ENCODE measurements at places on chromosomes 1 and 21. TPM values are rescaled to one million over a fixed set of nuclear protein-coding genes. Genes with fewer than 3 reads are reported as not detected.

- H3K4me3 ChIP-seq: no peak overlapping the region
- DNase-seq: no peak
- no peak overlapping the region for H3K27ac ChIP-seq
- peaks cover 27% of the 10 kb centered on the region for H3K4me1 ChIP-seq
Observed at GRCh38 chr1:81155131-81155530, 645.6 kb upstream of the ADGRL2 start.

DNA sequence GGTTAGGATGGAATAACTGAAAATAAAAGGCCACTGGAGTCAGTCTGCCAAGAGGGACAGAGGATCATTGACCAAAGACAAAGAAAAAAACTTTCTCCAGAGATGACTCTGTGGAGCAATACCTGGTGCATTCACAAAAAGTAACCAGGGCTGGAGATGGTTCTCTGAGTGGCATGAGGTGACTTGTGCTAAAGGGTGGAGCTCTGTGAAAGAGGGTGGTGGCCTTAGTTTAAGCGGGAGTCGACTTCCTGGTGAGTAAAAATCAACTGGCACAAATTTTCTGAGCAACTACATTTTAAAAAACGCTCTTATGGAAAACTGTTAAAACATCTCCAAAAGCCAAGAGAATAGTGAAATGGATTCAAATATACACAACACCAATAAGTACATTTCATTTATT is 10.0 kb downstream of the NHLH2 start:
- H3K4me3 ChIP-seq: no peak overlapping the region
- no peak for DNase-seq
- peaks cover 68% of the 10 kb centered on the region for H3K27me3 ChIP-seq
- H3K36me3 ChIP-seq: no peaks in the 10 kb centered on the region
- peaks cover 21% of the 10 kb centered on the region for H3K4me1 ChIP-seq

DNA sequence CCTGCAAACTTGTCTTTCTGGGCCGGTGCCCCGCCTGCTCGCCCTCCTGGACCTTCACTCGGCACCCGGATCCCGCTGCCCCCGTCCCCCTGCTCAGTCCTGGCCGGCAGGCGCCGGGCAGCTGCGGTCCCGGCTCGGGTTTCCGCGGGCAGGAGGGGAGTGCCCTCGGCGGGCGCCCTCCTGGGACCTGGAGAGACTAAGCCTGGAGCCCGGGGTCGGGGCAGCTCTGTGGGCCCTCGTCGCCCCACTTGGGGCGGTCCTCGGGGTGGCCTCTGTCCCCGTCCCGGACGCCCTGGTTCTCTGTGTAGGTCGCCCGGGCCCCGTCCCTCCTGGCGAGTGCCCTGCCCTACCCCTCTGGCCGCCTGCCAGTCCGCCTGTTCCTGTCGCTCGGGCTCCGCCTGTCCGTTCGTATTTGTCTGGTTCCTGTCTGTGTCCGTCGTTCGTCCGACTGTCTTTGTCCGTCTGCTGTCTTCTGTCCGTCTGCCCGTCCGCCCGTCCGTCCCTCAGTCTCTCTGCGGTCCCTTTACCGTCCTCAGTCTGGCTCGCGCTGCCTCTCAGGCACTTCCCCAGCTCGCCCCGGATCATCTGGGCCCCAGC is 490 bp downstream of the SERINC2 start:
- peak overlapping the region; percentile 96 for H3K27ac ChIP-seq
- H3K4me3 ChIP-seq: peak overlapping the region; percentile 100
- peak; percentile 42 for DNase-seq
- peaks cover 2% of the 10 kb centered on the region for H3K36me3 ChIP-seq
- H3K4me1 ChIP-seq: peaks cover 8% of the 10 kb centered on the region

DNA sequence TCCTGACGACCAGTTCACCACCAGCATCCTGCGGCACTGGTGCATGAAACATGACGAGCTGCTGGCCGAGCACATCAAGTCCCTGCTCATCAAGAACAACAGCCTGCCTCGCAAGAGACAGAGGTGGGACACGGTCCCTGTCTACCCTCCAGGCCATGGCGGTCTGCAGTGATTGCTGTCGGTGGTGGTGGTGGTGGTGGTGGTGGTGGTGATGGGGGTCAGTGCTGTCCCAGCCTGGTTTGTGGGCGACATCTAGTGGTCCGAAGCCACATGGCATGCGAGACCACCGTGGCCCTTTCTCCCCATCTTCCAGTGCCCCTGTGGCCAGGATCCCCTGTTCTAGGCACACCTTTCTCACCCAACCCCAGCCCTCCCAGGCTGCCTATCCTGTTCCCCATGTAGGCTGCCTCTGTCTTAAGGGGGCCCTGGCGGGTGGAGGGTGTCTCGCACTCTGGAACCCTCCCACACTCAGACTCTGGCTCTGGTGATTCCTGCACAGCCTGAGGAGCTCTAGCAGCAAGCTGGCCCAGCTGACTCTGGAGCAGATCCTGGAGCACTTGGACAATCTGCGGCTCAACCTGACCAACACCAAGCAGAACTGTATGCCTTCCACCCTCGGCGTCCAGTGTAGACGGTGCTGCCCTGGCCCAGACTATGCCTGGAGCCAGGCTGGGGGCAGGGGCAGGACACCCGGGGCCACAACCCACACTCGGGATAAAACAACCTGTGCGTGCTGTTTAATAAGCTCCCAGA is 3.2 kb upstream of the SLC27A3 start:
- peaks cover 26% of the 10 kb centered on the region for H3K36me3 ChIP-seq
- DNase-seq: peak; percentile 58
- H3K27me3 ChIP-seq: no peaks in the 10 kb centered on the region
- no peak overlapping the region for H3K4me3 ChIP-seq
- H3K27ac ChIP-seq: no peak overlapping the region

GRCh38 chr21:26164311-26164710 is 6.3 kb downstream of the APP start:
- H3K27me3 ChIP-seq: no peaks in the 10 kb centered on the region
- DNase-seq: no peak
- H3K4me3 ChIP-seq: no peak overlapping the region
- peaks cover 1% of the 10 kb centered on the region for H3K36me3 ChIP-seq
- no peak overlapping the region for H3K27ac ChIP-seq

GRCh38 chr1:26410706-26411623 is at the start of gene LIN28A:
Gene LIN28A, plus strand, starts transcription at chr1:26410817. Its CDS starts 75 bp downstream, at chr1:26410892.
- peaks cover 35% of the 10 kb centered on the region for H3K4me1 ChIP-seq
- H3K27ac ChIP-seq: peak within 1 kb of the TSS; percentile 95
- no peaks in the 10 kb centered on the region for H3K27me3 ChIP-seq
- H3K36me3 ChIP-seq: peaks cover 5% of the 10 kb centered on the region
- DNase-seq: peak; percentile 30

GRCh38 chr1:173302366-173302765 is 95.2 kb upstream of the TNFSF4 start:
- H3K36me3 ChIP-seq: no peaks in the 10 kb centered on the region
- H3K4me1 ChIP-seq: peaks cover 15% of the 10 kb centered on the region
- no peak overlapping the region for H3K4me3 ChIP-seq
- no peak for DNase-seq

DNA sequence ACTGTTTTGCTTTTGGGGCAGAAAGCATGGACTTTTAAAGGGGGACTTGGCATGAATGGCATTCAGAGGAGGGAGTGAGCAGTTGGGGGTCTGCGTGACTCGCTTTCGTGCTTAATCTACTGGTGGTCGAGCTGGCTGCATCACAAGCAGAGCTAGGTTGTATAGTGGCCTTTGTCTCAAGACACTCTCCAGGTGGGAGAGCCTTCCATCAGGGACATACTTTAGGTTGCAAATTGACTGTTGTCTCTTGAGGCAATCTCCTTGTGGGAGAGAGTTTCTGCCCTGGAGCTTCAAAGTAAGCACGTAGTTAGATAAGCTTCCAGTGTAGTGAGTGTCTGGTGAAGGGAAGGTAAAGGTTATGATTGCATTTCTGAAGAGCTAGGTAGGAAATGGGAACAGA is 93.9 kb downstream of the C1orf21 start:
- H3K36me3 ChIP-seq: peaks cover 4% of the 10 kb centered on the region
- no peak overlapping the region for H3K4me3 ChIP-seq
- DNase-seq: no peak
- H3K27ac ChIP-seq: peak overlapping the region; percentile 46
- H3K27me3 ChIP-seq: no peaks in the 10 kb centered on the region

The TYW3 gene
- 9.1 TPM for total RNA-seq

DNA sequence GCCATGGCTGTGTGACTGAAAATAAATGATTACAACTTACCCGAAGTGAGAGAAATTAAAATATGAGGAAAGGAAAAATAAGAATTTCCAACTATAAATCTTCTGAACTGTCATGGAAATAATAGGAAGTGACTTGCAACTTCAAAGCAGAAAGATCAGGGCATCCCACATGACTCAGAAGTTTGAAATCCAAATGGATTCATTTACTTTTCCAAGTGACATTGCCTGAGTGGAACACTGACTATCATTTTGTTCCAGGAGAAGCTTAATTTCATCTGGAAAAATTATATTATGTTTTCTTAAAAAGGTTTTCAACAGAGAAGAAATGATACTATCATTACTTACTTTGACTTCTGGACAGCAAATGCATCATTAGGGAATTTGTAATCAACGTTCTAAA is 110.8 kb downstream of the GREM2 start:
- H3K4me1 ChIP-seq: peaks cover 3% of the 10 kb centered on the region
- DNase-seq: no peak
- peaks cover 4% of the 10 kb centered on the region for H3K27me3 ChIP-seq
- H3K27ac ChIP-seq: no peak overlapping the region
- no peak overlapping the region for H3K4me3 ChIP-seq
- no peaks in the 10 kb centered on the region for H3K36me3 ChIP-seq

The TIE1 gene
- 1.2 TPM for total RNA-seq
